ENCODE measurements at places on chromosomes 5 and 9.

- DNase-seq: no peak
These were observed 87.5 kb upstream of the FBXW11 start for GRCh38 chr5:172093965-172094364.

GRCh38 chr5:98804066-98804465 lies 30.6 kb downstream of the RGMB start:
- DNase-seq: no peak

GRCh38 chr5:33441241-33442177 lies 744 bp downstream of the TARS1 start:
- peak; percentile 28 for DNase-seq

- DNase-seq: no peak
These were observed 35.3 kb upstream of the RNF20 start for GRCh38 chr9:101498323-101498722.

DNA sequence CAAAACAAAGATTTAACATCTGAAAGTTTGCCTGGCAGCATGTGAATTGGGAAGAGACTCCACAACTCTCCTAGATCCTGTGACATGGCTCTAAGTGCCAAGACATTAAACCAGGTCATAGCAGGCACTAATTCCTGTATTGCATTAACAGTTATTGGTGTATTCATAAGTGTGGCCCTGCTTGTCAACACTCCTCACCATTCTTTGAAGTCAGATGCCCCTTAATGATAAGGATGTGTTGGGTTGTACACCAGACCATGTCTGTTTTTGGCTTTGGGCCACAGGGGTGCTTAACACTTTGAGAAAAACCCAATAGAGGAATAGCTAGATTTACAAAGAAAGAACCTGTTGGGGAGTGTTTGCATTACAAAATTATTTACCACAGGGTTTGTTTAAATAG lies 43.4 kb upstream of the PDE8B start:
- DNase-seq: no peak
